CD4-positive, alpha-beta T cell treated with Interleukin-6 at 100 ng/mL for 8 hours (primary cell): ENCODE measurements at places on chromosomes 16 and 17.

DNA sequence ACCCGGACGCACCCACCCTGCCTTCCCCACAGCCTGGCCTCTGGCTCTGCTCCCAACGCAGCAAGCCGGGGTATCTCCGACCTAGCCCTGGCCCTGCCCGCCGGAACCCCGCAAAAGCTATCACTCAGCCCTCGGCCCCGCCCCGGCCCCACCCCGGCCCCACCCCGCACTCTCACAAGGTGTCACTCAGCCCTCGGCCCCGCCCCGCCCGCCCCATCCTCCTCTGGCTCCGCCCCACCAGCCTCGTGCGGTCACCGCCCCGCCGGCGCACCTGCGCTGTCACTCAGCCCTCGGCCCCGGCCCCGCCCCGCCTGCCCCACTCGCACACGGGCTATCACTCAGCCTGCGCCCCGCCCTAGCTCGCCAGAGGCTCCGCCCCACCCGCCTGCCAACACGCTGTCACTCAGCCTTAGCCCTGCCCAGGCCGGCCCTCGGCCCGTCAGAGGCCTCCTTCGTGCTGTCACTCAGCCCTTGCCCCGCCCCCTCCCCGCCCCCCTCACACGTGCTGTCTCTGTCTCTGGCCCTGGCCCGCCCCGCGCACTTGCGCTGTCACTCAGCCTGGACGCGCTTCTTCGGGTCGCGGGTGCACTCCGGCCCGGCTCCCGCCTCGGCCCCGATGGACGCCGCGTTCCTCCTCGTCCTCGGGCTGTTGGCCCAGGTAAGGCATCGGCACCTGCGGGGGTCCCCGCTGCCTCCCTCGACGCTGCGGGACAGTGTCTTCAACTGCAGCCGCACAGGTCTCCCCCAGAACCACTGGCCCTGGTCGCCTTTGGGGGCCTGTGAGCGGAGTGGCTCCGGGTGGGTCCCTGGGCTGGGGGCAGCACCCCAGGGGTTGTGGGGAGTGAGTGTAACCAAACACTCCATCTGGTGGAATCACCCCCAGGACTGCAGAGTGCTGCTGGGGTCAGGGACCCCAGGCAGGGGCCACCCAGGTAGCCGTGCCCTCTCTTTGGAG lies at the start of gene CDH15:
Gene CDH15, plus strand, starts transcription at position 533 of the 955 bp plus-strand sequence. Its CDS starts 84 bp downstream, at position 617.
- peak; percentile 96 for DNase-seq

DNA sequence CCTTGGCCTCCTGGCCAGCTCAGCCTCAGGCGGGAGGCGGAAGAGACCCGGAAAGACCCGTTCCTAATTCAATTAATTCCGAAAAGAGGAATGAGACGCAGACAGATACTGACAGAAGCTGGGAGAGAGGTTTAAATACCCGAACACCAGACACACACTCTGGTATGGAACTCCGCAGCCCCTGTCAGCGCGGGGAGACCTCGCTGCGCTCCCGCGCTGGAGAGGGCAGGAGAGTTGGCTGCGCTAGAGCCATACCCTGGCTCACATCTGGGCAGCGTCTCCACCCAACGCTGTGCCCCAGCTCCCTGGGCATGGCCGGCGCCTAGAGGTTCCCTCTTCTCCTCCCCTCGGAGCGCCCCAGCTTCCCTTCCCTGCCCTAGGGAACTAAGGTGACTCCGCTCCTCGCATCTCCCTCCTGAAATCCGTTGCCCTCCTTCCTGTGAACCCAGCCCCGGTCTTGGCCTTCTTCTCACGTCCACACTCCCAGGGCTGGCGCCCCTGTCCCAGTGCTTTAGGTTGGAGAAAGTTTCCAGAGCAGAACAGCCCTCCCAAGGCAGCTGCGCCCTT lies 8.0 kb downstream of the NEUROD2 start:
- no peak for DNase-seq

GRCh38 chr16:4140652-4141051 lies 24.4 kb upstream of the ADCY9 start:
- DNase-seq: no peak

DNA sequence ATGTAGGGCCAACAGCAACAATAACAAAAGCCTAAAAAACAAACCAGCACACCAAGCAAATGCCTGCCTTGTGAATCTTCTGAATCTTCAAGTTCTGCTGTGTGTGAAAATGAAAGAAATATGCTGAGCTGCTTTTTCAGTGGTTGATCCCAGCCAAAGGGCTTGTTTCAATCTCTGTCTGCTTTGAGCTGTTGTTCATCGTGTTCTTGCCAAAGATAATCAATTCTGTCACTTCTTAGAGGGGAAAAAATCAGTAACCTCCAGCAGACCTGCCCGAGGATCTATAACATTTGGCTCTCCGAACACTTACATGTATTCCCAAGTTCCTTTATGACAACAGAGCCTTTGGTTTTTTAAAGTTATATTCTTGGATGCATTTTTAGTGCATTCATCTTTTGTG lies 65.9 kb downstream of the VPS35L start:
- DNase-seq: no peak

DNA sequence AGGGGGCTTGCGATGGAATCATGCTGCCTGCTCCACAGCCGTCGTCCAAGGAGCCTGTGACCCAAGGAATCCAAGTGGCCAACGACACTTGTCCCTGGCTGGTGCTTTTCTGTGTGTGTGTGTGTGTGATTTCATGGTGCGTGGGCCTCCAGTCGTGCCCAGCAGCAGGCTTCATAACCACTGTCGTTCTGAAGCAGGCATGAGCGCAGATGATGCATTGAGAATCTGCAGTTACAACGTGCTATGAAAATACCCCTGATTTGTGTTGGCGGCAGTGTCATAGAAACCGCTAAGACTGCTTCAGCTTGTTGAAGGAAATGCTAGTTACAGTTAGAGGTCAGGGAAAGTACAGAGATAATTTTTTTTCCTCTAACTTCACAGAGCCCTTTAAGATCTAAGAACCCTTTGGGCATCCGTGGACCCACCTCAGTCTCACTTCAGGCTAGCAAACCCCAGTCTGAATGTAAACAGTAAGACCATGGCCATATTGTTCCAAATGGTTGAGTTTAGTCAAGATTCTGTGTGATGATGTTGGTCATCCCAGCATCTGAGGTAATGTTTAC lies 15.6 kb downstream of the C16orf90 start:
- no peak for DNase-seq

DNA sequence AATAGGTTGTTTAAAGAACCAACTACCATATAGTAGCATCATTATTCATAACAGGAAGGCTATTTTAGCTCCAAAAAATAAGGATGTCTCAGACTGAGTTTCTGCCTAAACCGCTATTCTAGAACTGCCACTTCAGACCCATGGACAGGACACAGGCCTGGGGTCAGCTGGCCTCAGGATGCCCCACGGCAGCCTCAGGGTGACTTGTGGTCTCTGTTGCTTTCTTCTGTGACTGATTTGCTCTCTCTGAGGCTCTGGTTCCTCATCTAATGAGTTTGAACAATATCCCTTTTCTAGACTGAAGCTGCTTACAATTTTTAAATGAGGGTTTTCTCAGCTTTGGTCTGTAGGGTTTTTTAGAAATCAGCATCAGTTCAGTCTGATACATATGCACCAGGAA lies 31.8 kb upstream of the IRF8 start:
- DNase-seq: no peak

- no peak for DNase-seq
These were observed 2.8 kb downstream of the AANAT start for GRCh38 chr17:76469991-76470739.

DNA sequence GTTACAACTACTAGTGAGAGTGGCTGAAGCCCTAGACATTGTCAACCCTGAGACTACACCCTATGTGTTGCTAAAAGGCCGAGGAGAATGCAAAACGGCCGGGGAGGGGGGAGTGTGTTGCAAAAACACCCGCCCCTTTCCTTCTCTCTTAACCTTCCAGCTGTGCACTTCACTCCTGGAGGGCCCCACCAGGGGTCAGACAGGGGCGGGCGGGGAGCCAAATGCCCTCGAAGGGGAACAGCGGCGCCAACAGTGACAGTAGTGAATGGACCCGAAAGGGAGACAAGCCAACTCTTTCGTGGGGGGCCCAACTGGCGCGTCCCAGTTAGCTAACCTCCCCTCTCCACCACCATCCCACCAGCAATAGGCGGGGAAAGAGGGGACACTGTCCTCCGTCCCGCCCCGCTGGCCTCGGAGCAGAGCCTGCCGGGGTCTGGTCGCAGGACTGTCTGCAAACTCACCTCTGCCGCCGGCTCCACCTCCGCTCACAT lies 352 bp downstream of the MARF1 start:
- DNase-seq: peak; percentile 79

DNA sequence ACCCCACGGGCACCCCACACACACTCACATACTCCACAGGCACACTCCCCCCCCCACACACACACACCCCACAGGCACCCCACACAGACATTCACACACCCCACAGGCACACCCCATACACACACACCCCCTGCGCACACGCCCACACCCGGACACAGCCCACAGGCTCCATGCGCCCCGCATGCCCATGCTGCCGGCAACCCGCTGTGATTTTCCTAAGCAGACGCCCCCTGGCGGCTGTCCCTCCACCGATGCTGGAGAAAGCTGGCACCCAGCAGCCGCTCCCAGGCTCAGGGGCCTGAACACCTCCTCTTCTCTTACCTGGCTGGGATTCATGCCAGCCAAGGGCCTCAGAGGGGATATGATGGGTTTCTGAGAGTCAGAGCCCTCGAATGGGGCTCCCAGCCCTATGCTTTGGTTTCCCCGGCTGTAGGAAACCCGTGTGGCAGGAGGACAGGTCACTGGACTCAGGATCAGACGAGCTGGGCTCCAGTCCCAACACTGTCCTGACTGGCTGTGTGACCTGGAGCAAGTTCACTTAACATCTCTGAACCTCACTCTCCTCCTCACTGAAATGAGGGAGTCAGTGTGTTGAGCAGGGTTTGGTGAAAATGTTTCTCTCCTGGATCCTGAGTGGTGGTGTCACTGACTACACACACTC lies 19.6 kb upstream of the TNFRSF13B start:
- DNase-seq: peak; percentile 79

GRCh38 chr17:9839433-9839832 lies 13.7 kb downstream of the GLP2R start:
- no peak for DNase-seq

GRCh38 chr17:73165616-73166404 lies 1.0 kb downstream of the SSTR2 start:
- no peak for DNase-seq

- no peak for DNase-seq
These were observed 31.0 kb upstream of the TRAP1 start for GRCh38 chr16:3748307-3748706.

DNA sequence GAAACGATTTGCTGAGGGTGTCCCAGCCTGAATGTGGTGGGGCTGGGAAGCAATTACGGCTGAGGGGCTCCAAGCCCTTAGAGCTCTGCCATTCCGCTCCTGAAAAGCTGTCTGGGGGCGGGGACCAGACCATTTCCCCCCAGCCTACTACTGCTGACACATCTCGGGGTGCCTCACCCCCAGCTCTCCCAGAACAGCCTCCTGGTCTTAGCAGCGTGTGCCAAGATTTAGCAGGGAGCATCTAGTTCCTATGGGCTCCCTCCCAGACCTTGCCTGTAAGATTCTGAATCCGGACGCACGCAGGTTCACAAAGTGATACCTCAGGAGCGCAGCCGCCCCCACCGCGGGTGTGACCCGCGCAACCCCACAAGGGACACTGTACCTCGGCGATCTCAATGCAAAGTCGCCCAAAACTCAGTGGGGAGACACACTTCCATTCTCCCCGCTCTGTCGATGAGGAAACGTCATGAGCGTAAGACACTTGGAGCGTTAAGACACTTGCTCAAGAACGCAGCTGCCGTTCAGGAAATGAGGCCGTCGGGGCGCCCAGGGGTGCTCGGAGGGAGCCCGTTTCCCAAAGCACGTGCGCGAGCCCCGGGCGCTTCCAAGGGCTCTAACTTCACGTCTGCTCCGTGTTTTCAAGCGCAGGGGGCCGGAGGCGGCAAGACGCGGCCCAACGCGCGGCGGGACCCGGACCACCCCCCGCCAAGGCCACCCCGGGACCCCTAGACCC lies 629 bp downstream of the GEMIN4 start:
- DNase-seq: peak; percentile 45

DNA sequence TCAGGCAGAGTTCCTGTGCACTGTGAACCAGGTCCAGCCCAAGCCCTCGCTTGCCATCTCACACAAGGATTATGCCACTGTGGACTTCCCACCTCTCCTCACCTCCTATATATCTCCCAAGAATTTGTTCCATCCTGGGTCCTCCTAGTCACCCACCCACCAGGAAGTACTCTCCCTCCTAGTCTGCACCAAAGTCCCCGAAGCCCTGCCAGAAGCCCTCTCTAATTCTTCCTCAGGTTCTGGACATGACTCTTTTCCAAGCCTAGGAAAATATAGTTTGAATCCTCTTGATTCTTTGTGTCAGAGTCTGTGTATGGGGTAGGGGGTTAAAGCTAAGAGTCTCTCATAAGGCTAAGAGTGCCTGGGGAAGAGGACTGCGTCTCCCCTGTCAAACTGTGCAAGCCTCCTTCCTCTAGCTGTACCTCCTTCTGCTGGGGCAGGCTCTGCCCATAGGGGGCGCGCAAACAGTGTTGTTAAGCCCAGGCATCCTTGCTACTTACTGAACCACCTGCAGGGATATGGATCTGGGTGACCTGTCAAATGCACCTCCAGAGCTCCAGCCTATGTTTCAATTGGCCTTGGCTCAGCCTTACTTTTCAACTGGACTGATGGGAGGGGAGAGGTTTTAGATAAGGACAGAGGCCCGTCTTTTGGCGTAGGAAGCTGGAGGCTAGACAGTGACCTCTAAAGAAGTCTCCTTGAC lies 16.6 kb upstream of the DLX4 start:
- peak; percentile 72 for DNase-seq

GRCh38 chr17:50848039-50848438 lies 12.7 kb downstream of the WFIKKN2 start:
- no peak for DNase-seq

GRCh38 chr17:16423226-16423872 lies 8.0 kb downstream of the TRPV2 start:
- no peak for DNase-seq

DNA sequence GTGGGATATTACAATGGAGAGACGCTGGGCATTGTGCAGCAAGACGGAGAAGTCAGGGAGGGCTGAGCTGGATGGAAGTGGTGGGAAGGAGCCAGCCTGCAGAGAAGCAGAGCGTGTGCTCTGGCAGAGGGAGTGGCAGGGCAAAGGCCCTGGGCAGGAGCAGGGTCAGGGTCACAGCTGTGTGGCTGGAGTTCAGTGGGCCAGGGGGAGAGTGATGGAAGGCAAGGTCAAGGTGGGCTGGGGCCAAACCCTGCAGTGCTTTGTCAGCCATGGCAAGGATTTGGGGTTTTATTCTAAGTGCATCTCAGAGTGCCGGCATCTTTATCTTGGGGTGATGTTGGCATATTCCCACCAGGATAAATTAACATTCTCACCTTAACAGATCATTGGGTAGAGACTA lies 31.9 kb upstream of the C16orf78 start:
- no peak for DNase-seq

GRCh38 chr16:68291227-68291626 lies 19.5 kb downstream of the SLC7A6OS start:
- DNase-seq: no peak

GRCh38 chr17:63956296-63956920 lies 16.3 kb downstream of the SCN4A start:
- no peak for DNase-seq

- no peak for DNase-seq
These were observed 218.8 kb downstream of the KATNIP start for GRCh38 chr16:27768651-27769272.

DNA sequence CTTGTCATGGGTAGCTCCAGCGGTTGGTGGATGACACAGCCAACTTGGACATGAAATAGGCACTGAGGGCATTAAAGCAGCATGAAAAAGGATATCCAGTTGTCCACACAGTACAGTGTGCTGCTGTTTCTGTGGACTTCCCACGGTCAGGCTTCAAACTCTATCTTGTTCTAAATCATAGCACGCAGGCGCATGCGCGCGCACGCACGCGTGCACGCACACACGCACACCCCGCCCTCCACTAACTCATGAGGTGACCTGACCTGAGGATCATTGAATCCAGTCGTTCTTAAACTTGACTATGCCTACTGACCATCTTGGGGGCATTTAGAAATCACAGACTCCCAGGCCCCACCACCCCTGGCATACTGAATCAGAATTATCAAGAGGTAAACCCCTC lies 361.4 kb downstream of the CA10 start:
- no peak for DNase-seq
